ENCODE measurements at places on chromosomes 1 and 21. TPM values are rescaled to one million over a fixed set of nuclear protein-coding genes. Genes with fewer than 3 reads are reported as not detected.

Gene LDLRAD2
- total RNA-seq, result 0.13 TPM

Gene OR2T6
- total RNA-seq, result not detected

Gene SPRR2E
- total RNA-seq, result not detected

Gene LRRC38
- total RNA-seq, result 0.13 TPM

Gene SNX7
- 24.5 TPM for total RNA-seq

Gene MPL
- total RNA-seq, result 0.13 TPM

Gene KIF14
- 2.1 TPM for total RNA-seq

Gene KPRP
- total RNA-seq, result not detected

Gene SELL
- total RNA-seq, result 0.13 TPM

Gene SLAMF7
- total RNA-seq, result not detected

Gene AMY2A
- not detected for total RNA-seq

Gene AMY1C
- total RNA-seq, result not detected

Gene LCE5A
- total RNA-seq, result not detected

Gene PTPRC
- not detected for total RNA-seq

All from dermis microvascular lymphatic vessel endothelial cell (primary cell).